Airway epithelial cell (primary cell): ENCODE measurements at places on chromosomes 5 and 9. TPM values are rescaled to one million over a fixed set of nuclear protein-coding genes. Genes with fewer than 3 reads are reported as not detected.

KIAA1958 gene
- total RNA-seq, result 0.84 and 2.3 TPM in 2 replicates

MCTP1 gene
- total RNA-seq, result 0.92 and 1.3 TPM in 2 replicates

CDH18 gene
- total RNA-seq, result 0.23 TPM in 1 of 2 replicates, not detected in the other

TMEM171 gene
- 0.84 and 0.92 TPM in 2 replicates for total RNA-seq

ZDHHC11B gene
- total RNA-seq, result 0.07 TPM in 1 of 2 replicates, not detected in the other
